ENCODE measurements at places on chromosomes 3 and 15.

DNA sequence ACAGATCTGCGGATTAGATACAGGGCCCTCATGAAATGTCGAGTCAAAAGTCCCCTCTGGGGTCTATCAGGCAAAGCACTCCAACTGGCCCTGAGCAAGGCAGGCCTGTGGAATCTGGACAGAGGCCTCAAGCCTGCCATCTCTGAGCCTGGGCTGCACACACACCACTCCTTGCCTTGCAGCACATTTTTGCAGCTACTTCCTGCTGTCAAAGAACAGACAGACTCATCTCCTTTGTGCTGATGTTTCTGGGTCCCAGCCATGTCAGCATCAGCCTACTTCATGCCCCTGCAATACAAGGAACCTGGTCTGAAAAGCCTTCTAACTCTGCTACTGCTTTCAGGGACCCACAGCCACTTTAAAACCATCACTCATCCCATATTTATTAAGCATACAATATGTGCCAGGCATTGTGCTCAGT, 60.6 kb upstream of the IL12A start:
- no peak for DNase-seq

DNA sequence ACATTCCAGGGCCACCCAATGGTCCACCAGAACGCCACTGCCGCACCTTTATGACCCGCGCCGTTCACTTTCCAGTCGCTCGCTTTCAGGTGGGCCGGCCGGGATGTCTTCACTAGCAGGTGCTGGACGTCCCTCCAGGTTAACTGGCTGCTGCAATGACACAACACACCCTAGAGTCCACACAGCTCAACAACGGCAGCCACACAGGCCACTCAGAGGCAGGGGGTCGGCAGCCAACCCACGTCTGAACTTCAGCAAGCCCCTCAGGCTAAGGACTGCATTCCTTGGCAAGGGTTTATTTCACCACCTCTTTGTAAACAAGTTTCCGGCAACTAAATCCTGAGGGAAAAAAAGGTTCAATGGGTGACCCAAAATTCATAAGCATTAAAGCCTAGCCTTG, 89.2 kb upstream of the SNRPA1 start:
- no peak for DNase-seq

GRCh38 chr3:197002701-197003454, 26.7 kb downstream of the MELTF start:
- peak; percentile 77 for DNase-seq

- no peak for DNase-seq
Observed at GRCh38 chr3:69579306-69580041, 159.8 kb upstream of the MITF start.

DNA sequence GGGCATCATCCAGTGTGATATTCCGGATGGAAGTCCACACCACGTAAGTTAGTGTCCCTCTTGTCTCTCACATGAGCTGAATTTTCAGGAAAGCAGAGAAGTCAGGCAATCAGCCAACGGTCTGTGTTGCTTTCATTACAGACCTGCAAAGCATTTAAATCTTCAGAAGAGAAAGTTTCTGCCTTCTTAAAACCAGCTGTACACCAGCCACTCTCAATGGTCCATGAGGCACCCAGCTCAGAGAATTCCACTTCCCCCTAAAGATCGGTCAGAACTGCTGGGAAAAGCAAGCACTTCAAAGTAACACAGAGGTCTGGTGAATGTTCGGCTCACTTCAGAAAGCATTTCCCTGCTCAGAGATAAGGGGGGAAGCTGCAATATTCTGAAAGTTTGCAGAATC, 903.7 kb downstream of the EPHA3 start:
- DNase-seq, result no peak

DNA sequence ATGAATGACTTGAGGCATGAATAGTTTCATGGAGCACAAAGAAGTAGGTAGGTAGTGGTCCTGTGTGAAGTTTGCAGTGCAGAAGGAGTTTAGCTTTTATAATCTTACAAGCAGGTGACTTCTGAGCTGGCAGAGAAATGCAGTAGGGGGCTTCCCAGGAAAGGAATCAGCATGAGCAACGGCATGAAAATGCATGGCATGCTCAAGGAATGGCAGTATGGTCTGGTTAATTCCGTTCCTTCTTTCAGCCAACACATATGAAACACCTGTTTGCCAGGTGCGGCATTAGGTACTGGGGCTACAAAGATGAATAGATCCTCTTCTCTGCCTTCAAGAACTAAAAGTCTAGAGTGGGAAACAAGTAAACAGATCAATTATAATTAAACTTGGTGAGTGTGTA, 138.0 kb upstream of the BHLHE40 start:
- DNase-seq, result no peak

DNA sequence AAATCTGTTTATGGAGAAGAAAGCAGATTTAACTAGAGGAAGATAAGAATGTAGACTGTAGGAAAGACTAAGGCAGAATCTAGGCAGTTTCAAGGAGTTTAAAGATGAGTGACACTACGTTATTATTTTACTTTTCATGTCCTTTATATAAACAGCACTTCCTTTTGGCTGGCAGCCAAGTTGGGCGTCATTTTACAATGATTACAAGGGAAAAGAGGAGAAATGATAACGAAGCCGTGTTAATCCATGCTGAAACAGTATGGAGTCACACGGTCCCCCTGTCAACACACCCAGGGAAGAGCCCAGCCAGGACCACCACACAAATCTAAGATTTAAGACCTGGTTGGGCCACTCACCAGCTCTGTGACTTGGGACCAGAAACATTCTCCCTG, 83.7 kb upstream of the NEO1 start:
- no peak for DNase-seq

DNA sequence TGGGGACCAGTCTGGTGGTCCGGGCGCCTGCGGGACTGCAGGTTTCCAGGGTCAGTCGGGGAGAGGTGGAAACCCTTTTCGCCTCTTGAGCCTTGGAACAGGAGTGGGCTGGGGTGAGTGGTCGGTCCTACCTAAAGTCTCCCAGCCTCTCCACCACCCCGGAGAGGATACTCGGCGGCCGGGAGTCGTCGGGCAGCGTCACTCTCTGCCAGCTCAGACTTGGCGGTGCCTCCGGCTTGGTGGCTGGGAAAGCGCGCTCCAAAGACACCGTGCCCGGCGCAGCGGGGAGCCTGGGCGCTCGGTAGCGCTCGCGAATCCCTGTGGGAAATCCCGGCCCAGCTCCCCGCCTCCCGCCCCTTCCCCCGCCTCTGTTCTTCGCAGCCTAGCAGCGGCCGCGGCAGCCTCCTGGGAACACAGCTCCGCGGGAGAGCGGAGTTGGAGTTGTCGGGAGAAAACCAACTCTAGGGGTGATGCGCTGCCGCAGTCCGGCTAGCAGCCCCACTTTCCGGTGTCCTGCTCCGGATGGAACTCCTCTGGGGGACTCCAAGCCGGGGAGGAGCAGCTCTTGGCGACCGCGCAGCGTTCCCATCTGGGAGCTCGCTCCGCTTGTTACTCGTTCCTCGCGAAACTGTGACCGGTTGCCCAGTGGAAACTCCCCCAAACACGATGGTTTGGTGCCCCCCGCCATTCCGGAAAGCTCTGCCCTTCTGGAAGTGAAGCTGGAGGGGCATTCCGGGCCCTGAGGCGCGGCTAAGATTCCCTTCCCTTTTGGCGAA, 1.4 kb downstream of the EPHB1 start:
- no peak for DNase-seq

GRCh38 chr3:58009026-58009748, 965 bp downstream of the FLNB start:
- DNase-seq, result peak; percentile 39

DNA sequence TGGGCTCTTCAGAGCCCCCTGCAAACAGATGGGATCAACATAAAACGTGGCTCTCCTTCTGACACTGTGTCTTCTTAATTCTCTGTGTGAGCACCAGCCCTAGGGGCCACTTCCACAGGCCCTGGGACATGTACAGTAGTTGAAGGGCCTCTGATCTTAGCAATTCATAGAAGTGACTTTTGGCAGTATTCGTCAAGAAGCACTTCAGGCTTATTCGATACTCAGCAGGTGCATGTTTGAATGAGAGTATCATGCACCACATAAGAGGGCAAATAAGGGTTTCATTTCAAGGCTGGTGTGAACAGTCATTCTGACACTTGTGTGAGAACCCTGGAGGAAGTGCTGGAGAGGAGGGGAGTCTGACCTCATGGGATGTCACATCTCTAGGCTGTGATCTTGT, 113.9 kb downstream of the GABRG3 start:
- no peak for DNase-seq

DNA sequence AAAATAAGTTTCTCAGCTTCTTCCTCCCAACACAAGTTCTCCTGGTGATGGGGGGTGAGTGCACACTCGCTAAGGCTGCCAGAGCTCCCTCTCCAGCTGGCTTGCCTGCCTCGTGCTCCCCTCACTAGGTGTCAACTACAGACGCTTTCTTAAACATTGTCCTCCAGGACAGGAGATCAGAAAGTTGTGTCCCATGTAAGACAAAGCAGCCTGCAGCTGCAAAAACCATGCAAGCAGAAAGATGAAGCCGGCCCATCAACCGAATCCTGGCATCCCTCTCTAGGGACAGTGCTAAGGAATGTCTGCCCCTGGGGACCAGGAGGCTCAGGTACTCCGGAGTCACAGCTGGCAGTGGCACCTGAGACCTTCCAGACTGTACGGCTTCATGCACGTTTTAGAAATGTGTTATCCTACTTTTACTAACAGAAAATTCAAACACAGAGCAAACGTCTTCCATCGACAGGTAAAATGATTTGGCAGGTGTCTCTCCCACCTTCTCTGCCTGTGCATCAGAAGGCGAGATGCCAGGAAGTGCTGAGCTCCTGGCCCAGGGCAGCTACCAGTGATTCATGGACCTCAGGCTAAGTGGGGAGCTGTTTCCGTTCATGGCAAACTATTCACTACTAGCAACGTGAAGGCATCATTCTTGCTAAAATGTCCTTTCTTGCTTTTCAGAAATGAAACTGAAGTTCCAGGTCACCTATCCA, 246.1 kb downstream of the ADAMTS17 start:
- DNase-seq, result no peak

- DNase-seq, result no peak
Observed at GRCh38 chr15:83565553-83566159, 88.3 kb upstream of the ADAMTSL3 start.

GRCh38 chr3:195774917-195775316, 36.8 kb downstream of the MUC4 start:
- peak; percentile 26 for DNase-seq

- DNase-seq, result no peak
Observed at GRCh38 chr15:100821327-100821726, 58.3 kb upstream of the ALDH1A3 start.

DNA sequence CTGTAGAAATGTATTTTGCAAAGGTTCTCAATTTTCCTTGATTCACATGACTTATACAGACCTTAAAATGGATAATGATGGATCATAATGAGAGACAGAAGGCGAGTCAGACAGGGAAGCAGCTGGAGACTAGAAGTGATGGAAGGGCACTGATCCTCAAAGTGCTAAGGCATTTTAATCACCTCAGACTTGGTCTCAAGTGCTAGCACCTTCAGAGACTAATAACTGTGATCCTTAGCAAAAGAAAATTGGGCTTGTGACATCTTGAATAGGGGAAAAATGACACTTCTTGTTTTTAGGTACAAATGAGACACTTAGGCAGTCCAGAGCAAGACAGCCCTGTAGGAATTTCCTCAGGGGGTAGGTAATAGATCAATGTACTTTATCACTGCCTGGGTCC, 1011.7 kb downstream of the SQOR start:
- DNase-seq, result no peak

DNA sequence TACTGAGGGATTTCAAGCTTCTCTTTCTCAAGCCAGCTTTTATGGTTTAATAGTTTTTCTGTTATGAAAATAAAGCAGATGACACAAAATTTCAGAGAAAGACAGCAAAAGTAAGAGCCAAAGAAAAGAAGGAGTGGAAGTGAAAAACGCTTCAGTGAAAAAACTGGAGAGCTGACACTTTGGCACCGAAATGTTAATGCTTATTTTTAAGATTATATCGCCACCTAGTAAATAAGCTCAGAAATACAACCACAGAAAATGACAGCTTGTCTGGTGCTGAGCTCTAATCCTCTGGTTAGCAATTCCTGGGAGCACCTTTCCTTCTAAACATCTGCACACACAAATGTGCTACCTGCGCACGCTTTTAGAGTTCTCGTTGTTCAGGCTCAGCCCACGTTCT, 101.6 kb downstream of the ZPLD1 start:
- DNase-seq, result no peak

DNA sequence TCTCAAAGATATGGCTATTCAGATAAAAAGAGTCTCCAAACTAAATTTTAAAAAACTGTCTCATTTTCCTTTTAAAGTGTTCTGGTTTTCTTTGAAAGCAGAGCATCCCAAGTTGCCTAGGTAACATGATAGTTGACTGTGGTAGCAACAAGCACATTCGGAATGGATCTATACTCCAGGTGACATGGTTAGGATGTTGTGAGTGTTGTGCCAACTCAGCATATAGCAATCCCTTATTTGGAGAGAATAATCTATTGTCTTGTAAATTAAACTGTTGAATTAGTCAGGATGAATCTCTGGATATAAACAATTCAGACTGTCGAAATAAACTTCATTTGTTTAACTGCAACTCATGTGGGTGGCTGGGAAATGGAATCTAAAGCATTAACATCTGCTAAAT, 418.6 kb downstream of the TUSC7 start:
- DNase-seq, result no peak

DNA sequence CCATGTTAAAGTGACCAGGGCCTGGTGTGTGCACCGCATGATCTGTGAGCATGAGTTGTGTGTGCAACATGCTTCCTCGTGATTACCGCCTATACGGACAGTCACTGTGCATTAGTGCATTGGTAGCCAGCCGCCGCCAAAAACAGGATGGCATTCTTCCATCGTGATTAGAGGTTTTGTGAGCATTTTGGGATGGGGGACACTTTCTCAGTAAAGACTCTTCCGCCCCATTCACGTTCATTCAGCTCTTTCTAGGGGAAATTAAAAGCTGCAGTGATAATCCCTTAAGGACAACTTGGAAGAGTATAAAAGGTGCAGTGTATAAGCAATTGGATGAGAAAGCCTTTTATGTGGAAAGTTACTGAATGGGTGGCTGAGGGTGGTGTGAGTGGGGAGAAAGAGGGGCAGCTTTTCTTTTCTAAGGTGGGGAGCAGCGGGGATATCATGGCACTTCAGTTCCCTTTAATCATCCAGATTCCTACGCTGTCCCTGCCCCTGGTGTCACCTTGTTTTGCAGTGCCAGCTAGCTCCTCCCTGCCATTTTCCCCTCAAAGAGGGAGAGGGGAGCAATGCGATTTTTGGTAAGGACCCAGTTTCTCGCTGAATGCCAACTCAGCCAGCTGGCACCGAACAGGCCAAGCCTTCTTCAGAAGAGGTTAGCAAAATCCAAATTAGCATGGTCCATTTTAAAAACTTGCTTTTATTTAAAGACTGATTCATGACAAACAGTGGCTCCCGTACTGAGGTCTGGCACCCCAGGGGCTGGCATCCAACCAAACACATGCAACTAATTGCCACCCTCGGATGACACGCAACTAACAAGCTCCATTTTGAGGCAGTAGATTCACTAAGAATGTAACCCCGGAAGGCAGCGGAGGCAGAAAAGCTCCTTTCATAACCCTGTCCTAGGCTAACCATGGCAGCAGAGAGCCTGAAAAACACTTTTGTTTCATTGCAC, 447.8 kb downstream of the FHIT start:
- DNase-seq, result no peak

GRCh38 chr3:160804762-160805161, 48.7 kb downstream of the PPM1L start:
- no peak for DNase-seq
